Substantia nigra (tissue), 51 donors: ENCODE measurements at places on chromosomes 5 and 9.

DNA sequence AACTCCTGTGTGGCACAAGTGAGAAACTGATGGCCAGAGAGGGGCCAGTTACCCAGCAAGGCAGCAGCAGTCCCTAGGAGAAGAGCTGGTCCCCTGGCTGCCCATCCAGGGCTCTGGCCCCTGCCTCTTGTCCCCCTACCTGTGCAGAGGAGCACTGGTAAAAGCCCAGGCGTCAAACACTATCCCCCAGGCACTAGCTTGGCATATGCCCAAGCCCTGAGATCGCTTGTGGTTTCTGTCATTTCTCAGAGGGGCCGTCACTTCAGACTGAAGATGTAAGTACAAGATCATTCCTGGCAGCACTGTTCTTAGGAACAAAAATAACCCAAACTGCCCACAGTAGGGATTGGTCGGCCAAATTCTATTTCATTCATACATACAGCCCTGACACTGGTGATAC is 53.9 kb downstream of the COL15A1 start:
- no peak for DNase-seq

- DNase-seq: no peak
Measured at GRCh38 chr9:129480227-129480626, 140.7 kb downstream of the C9orf50 start.

- DNase-seq: no peak
Measured at GRCh38 chr9:114526807-114527206, 21.5 kb upstream of the WHRN start.

DNA sequence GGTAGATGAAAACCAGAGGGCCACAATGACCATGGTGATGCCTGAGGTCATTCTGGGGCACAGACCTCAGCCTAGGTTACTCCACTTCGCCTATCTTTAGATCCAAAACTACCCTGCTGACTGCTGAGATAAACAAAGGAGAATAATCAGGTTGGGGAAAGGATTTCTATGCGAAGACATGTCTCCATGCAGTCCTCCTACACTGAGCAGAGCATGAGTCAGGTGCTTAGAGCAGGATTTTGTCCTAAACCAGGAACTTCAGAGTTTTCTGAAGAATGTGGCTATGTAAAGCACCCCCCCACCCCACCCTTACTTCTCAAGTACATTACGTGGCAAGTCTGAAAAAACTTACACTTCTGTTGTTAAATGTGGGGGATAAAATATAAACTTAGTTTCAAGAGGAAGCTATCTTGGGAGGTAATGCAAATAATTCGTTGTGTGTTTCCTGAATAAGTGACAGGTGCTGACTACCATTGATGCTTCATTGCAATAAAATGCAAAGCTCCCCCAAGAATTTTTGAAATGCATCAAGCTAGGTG is 19.4 kb downstream of the PDCD1LG2 start:
- no peak for DNase-seq

- DNase-seq: no peak
Measured at GRCh38 chr9:72154468-72155285, 5.4 kb downstream of the GDA start.

- DNase-seq: no peak
Measured at GRCh38 chr5:116806836-116807235, 232.2 kb upstream of the SEMA6A start.

- DNase-seq: no peak
Measured at GRCh38 chr9:137369911-137370764, 52.8 kb downstream of the EXD3 start.

- DNase-seq: no peak
Measured at GRCh38 chr5:128513806-128514205, 24.2 kb downstream of the FBN2 start.

DNA sequence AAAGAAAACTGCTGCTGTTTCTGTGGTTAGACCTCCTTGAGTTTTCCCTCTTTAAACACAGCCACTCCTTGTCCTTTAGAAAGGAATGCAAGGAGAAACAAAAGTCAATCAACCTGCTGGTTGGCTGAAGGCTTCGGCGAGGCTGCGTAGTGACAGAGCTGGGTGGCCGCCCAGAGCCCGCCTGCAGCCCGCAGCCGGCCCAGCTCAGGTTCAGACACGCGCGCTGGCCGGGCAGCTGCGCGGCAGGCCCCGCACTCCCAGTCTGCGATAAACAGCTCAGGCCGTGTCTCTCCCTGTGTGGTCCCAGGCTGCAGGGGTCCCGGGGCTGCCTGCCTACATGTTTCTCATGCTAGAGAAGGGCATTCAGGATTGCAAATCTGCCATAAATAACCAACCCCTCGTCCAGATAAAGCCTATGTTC is 115.4 kb downstream of the HSD17B3 start:
- DNase-seq: peak; percentile 9

DNA sequence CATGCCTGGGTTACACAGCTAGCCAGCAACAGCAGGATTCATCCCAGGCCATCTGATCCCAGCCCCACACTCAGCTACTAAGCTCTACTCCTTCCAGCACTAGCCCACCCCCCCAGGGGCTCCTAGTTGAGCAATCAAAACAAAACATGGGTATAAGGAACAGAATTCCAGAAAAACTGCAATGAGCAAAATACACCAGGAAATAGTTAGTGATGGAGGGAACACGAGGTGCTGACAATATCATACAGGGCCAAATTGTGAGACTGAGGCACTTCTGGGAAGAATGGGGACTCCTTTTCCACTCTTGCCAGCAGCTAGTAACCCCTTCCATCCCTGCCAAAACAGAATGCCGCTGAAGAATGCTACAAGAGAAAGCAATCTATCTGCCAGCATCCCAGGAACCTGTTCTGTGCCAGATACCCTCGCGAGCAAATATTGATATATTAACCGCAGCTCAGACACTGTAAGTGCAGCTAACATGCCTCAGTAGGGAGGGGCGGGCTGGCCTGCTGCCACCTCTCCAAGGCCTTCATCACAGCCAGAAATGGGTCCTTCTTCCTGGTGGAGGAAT is 161.4 kb downstream of the SLIT3 start:
- DNase-seq: no peak

- DNase-seq: no peak
Measured at GRCh38 chr9:73223594-73223993, 71.9 kb downstream of the ANXA1 start.

- no peak for DNase-seq
Measured at GRCh38 chr9:91911657-91912056, 38.4 kb downstream of the ROR2 start.

DNA sequence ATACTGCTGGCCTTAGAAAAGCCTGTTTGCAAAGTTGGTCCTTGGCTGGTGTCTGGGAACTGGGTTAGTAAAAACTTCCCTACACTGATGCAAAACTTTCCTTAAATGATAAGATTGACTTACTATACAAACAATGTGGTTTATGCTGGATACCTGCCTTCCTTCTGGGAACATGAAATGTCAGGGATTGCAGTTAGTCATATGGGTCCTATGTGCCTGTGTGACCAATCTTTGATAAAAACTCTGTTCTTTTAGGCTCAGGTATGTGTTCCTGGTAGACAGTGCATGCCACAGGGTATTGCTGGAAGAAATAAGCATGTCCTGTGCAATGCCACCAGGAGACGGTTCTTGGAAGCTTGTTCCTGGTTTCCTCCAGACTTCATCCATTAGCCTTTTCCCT is 173.3 kb downstream of the RMI1 start:
- no peak for DNase-seq

GRCh38 chr5:87430863-87431457 is 18.2 kb upstream of the CCNH start:
- no peak for DNase-seq

DNA sequence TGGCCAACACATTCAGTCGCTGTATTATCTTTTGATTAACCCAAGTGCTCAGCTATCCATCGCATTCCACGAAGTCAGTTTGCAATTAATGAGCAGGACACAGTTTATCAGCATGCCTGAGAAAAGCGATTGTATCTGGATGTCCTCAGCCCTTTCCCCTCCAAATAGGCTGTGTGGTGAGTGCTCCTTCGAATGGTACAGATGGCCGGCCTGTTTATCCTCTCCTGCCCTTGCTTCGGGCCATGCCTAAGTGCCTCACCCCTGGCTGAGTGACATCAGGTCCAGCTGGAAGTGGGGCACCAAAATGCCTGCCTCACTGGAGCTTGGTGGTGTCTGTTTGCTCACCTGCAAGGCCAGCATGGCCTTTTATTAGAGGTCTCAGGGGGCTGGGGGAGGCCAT is 317.3 kb downstream of the GADD45G start:
- DNase-seq: no peak

DNA sequence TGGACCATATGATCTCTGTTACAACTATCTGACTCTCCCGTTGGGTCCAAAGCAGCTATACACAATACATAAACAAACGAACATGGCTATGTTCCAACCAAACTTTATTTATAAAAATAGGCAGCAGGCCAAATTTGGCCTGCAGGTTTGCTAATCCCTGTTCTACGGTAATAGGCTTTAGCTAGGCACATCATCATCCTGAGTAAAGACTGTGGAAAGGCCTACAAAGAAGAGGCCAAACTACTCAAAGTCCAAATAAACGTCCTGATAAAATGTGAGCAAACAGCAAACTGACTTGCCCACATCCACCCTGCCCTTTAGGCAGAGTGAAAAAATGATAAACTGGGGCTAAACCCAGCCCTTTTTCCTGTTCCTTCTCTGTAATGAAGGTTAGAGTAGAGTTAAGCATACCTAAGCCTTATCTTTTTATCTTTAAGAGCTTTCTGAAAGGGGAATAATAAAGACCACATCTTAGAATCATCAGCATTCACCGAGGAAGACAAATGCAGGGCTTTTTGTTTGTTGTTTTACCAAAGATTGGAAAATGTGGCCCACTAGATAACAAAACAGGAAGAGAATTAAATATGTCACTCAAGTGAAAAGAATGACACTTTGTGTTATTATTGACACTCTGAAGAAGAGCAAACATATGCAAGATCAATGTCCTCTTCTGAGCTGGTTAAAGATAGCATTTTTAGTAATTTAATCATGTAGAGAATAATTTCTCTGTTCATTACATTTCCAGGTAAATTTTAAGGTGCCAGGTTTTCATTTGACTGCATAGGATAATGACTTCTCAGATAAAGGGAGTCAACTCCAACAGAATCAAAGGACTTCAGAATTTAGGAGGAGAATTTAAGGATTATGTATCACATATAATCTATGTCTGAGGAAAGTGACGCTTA is 160.0 kb upstream of the GNA14 start:
- DNase-seq: no peak

- no peak for DNase-seq
Measured at GRCh38 chr5:175021321-175021720, 296.9 kb downstream of the MSX2 start.

DNA sequence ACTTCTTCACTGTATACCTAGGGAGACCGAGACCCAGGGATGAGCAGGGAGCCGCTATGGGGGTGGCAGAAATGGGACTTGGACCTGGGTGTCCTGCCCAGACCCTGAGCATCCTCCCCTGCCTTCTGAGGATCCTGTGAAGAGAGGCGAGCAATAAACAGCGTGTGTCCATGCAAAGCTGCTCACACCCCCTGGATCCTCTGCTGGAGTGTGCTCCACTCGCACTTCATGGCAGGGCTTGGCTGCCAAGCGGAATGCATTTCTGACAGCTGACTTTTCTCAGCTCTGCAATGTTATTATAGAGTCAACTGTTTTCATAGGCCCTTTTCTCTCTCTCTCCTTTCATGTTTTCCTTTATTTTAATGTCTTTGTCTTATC is 31.0 kb upstream of the ALDH1B1 start:
- no peak for DNase-seq

DNA sequence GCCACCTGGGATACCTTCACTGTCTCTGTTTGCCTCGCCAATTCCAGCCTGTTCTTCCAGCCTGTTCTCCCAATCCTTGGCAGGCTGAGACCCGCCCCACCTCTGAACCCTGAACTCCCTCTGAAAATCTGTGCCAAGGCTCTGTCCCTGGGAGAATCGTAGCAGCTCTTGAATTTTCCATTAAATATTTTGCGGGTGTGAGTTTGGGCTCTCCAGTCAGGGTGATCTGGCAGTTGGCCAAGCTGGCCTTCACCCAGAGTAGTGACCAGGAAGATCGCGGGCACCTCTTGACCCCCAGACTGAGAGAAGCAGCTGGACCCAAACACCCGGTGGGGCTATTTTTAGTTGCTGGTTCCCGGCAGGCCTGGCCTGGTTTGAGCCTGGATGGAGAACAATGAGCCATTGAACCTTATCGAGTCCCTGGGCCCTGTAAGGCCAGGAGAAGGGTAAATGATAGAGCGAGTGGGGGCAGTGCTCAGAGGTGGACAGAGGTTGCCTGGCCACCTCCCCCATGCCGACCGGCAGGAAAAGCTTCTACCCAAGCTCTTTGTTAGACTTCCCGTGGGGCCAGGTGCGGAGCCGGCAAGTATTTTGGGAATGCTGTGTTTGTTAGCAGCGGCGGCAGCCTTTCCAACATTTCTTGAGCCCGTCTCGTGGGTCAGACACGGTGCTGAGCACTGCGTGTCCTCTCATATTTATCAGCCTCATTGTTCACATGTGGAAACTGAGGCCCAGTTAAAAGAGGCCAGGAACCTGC is 146.2 kb downstream of the RGS3 start:
- peak; percentile 28 for DNase-seq

DNA sequence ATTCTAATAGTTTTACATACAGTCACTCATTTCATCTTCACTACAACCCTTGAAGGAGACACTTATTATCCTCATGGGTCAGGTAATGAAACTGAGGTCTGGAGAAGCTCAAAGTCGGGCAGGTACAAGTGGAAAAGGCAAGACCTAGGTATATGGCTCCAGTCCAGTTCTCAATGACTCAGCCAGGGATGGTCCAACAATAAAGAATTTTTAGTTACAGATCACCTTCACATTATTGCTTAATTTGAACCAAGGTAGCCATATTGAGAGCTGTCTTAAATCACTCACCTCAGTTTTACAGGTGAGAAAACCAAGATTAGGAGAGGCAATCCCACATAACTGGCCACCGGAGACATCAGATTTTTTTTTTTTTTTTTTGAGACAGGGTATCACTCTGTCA is 55.4 kb downstream of the PTPN3 start:
- DNase-seq: no peak

DNA sequence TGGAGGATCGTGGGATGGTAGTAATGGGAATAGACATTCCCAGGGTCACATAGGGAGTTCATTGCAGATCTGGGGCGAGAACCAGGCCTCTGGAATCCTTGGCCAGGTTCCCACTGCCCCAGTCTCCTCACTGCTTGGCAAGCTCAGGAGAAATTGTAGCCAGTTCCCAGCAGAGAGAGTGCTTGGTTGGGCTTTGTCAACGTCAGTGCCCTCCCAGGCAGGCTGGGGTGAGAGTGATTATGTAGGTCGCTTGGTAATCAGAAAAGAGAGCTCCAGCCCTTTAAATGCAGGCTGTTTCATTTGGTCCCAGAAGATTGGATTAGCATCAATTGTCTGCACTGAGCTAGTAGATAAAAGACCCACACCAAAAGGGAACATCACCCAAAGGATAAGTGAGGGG is 51.8 kb upstream of the GALNT10 start:
- peak; percentile 6 for DNase-seq

GRCh38 chr9:36991516-36992134 is 42.4 kb downstream of the PAX5 start:
- DNase-seq: no peak

- DNase-seq: no peak
Measured at GRCh38 chr9:112157087-112157486, 18.0 kb downstream of the SUSD1 start.

- DNase-seq: no peak
Measured at GRCh38 chr9:19495186-19496028, 86.6 kb downstream of the ACER2 start.
